ENCODE measurements at places on chromosomes 11 and 22. TPM values are rescaled to one million over a fixed set of nuclear protein-coding genes. Genes with fewer than 3 reads are reported as not detected.

GRCh38 chr22:42292732-42293520 lies 22.5 kb upstream of the TCF20 start:
- no peak overlapping the region for H3K4me3 ChIP-seq
- H3K27me3 ChIP-seq = no peaks in the 10 kb centered on the region
- H3K4me1 ChIP-seq = peaks cover 16% of the 10 kb centered on the region
- no peaks in the 10 kb centered on the region for H3K36me3 ChIP-seq
- DNase-seq = no peak
- H3K27ac ChIP-seq = no peak overlapping the region

The TBX1 gene
- 1.7 TPM for total RNA-seq

The HSPB2 gene
- 0.21 TPM for total RNA-seq

GRCh38 chr11:43694477-43694876 lies 13.9 kb downstream of the HSD17B12 start:
- no peaks in the 10 kb centered on the region for H3K4me1 ChIP-seq
- DNase-seq = no peak
- H3K4me3 ChIP-seq = no peak overlapping the region
- no peaks in the 10 kb centered on the region for H3K27me3 ChIP-seq

The RTN4R gene
- total RNA-seq = 3.8 TPM

The RFPL3 gene
- not detected for total RNA-seq

GRCh38 chr11:135027461-135027860 lies 615.4 kb upstream of the B3GAT1 start:
- H3K36me3 ChIP-seq = no peaks in the 10 kb centered on the region
- H3K27me3 ChIP-seq = no peaks in the 10 kb centered on the region
- no peak for DNase-seq
- no peaks in the 10 kb centered on the region for H3K4me1 ChIP-seq
- H3K4me3 ChIP-seq = no peak overlapping the region
- H3K27ac ChIP-seq = no peak overlapping the region

DNA sequence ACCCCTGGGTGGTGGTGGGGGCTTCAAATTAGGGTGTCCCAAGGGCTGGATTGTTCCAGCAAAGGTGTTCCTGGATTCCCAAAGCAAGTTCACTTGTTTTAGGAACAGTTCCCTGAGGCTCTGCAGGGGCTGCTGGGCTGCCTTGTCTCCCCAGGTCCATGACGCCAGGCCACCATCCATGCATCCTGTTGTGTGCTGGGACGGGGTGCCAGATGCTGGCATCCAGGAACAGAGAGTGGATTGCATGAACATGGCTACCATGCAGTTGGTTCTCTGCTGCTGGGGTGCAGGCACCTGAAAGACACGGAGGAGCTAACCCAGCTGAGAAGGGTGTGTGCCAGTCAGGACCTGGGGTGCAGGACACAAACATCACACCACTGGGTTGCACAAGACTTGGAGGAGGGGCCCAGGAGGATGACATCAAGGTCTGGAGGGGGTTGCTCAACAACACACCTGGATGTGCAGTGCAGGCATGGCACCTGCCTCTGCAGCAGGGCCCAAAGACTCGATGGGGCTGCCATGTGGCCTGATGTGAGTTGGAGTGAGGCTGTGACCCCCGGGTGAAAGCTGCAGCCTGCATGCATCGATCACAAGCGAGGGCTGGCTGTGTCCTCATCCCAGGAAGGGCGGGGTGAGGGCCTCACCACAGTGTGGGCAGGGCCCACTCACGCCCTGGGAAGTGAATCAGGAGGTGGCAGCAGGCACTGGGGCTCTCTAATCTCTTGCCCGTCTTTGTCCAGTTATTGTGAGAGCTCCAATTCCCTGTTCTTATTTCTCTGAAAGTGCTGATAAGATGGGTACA lies 74.0 kb upstream of the CLDN5 start:
- H3K27me3 ChIP-seq = no peaks in the 10 kb centered on the region
- no peaks in the 10 kb centered on the region for H3K36me3 ChIP-seq
- H3K4me3 ChIP-seq = no peak overlapping the region
- no peaks in the 10 kb centered on the region for H3K4me1 ChIP-seq
- no peak for DNase-seq
- no peak overlapping the region for H3K27ac ChIP-seq

DNA sequence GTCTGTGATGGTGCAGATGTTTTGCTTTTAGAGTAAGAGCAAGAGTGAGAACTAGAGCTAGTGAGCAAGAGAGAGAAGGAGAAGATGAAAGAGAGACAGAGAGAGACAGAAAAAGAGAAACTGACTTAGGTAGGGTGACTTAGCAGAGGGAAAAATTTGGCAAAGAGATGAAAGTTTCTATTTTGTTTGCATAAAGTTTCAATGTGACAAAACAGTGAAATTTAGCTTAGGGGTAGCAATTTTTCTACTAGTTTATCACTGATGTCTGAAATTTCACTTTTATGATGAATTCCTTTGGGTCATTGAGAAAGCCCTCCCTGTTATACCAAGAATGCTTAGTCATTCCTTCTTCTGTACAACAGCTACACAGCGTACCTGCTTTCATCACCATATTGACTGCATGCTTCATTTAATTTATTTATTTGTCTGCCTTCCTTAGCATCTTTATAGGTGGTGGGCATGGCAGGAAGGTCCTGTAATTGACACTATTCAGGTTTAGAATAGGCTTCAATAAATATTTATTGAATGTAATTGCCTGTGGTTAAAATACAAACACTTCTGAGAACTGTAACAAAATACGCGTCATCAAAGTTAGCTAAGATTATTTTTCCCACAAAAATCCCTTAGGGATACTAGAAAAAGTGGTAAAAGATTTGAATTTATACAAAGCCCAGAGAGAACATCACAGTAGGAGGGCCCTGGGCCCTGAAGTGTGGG lies 19.9 kb upstream of the CTSC start:
- H3K36me3 ChIP-seq = no peaks in the 10 kb centered on the region
- H3K27ac ChIP-seq = no peak overlapping the region
- no peaks in the 10 kb centered on the region for H3K27me3 ChIP-seq
- no peak for DNase-seq
- no peak overlapping the region for H3K4me3 ChIP-seq

DNA sequence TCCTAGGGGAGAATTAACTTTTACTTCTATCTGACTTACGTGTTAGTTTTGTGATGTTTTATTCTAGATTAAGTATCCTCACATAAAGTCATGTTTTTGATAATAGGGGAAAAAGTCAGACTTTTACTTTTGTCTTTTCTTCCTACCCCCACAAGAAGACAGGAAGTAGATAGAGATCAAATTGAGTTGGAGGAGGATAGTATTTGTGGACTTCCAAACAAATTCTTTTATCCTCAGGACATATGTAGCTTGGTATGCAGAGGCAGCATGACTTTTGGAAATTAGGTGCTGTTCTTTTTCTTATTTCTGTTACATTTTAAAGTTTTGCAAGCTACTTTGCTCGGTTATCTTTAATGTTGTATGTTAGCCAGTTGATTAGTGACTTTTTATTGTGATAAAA lies 61.4 kb downstream of the MTMR3 start:
- DNase-seq = no peak
- no peak overlapping the region for H3K27ac ChIP-seq
- H3K4me3 ChIP-seq = no peak overlapping the region
- H3K27me3 ChIP-seq = no peaks in the 10 kb centered on the region
- peaks cover 23% of the 10 kb centered on the region for H3K4me1 ChIP-seq

DNA sequence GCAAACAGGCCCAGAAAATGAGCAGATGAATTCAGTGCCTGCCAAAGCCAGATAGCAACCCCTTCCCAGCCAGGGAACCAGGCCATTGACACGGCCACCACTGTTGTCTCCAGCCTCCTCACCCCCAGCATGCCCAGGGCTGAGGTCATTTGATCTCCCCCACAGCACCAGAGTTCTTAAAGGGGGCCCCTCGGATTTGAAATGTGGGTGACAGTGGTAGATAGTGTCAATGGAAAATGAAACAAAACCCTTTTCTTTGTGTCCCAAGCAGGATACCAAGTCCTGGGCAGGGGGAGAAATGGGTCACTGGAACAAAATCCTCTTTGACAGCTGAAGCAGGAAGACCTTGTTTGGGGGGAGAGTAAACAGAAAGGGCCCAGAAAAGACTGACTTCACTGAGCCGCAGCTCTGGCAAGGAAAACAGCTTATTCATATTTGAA lies 14.3 kb upstream of the ACCSL start:
- H3K36me3 ChIP-seq = no peaks in the 10 kb centered on the region
- H3K4me1 ChIP-seq = peaks cover 22% of the 10 kb centered on the region
- no peak for DNase-seq

The CARD10 gene
- total RNA-seq = 21.6 TPM

GRCh38 chr22:37343348-37343747 lies 61.0 kb downstream of the CYTH4 start:
- H3K4me1 ChIP-seq = no peaks in the 10 kb centered on the region
- no peaks in the 10 kb centered on the region for H3K27me3 ChIP-seq
- no peak overlapping the region for H3K27ac ChIP-seq
- no peaks in the 10 kb centered on the region for H3K36me3 ChIP-seq
- H3K4me3 ChIP-seq = no peak overlapping the region
- DNase-seq = no peak

The GP1BB gene
- 3.3 TPM for total RNA-seq
